OCI-LY7 (cell line): ENCODE measurements at places on chromosomes 3 and 15.

DNA sequence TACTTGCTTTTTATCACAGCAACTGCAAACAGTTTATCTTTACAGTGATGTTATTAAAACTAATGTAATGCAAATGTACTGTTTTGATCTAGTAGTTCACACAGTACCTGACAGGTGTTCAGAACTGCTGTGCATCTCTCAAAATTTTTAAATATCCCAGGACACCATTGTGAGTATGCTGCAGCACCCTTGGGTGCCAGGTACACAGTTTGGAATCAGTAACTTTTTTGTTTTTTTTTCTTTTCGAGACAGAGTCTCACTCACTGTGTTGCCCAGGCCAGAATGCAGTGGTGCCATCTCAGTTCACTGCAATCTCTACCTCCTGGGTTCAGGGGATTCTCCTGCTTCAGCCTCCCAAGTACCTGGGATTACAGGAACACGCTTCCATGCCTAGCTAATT lies 3.0 kb downstream of the KNL1 start:
- DNase-seq, result no peak

DNA sequence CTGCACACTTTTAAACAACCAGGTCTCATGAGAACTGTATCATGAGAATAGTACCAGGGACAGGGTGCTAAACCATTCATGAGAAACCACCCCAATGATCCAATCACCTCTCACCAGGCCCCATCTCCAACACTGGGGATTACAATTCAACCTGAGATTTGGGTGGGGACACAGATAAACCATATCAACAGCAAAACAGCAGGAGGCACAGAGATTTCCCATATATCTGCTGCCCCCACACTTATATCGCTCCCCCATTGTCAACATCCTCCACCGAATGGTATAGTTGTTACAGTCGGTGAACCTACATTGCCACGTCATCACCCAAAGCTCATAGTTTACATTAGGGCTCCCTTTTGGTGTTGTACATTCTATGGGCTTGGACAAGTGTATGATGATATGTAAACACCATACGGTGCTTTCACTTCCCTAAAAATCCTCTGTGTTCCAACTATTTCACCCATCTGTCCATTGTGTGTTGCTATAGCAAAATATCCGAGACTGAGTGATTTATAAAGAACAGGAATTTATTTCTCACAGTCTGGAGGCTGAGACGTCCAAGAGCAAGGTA lies 224.8 kb downstream of the FAM43A start:
- peak; percentile 36 for DNase-seq

GRCh38 chr3:117540597-117540996 lies 831.0 kb downstream of the TUSC7 start:
- DNase-seq, result no peak

GRCh38 chr15:98717371-98717770 lies 69.0 kb downstream of the IGF1R start:
- no peak for DNase-seq

DNA sequence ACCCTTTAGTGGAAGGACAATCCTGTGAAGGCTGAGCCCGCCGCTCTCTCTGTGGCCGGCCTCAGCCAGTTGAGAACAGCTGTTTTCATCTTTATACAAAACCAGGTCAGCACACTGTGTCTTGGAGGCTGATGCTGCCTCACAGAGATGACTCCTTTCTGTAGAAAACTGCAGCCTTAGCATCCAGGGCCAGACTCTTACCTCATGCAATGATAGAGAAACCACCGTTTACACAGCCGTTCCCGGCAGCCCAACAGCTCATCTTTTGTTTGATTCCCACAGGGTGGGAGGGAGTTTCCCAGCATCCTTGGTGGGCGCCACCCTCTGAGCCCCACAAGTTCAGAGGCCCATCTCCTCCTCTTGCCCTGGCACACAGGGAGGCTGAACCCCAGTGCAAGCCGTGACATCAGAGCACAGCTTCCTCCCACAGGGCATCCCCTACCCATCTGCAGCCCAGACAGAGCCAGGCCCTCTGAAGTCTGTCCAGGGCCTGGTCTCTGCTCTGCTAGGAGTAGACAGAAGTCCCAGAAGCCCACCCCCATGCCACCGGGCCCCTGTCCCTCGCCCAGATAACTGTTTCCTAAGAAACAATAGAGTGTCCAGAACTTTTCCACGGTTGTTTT lies 105.0 kb downstream of the LRRK1 start:
- DNase-seq, result no peak

DNA sequence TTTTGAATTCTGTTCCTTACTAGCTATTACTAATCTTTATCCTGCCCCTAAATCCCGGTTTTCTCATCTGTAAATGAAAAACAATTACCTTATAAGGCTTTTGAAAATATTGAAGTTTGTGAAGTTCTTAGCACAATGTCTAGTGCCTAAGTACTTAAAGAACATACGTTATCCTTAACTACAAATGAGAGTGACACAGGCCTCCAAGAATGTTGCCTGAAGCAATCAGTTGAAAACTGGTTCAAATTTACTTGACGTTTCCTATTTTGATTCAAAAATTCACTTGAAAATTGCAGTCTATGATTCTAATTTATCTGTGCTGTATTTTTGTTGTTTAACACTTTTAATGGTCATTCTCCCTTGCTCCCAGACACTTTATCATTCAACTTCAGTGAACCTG lies 3.2 kb downstream of the SENP7 start:
- DNase-seq, result no peak

DNA sequence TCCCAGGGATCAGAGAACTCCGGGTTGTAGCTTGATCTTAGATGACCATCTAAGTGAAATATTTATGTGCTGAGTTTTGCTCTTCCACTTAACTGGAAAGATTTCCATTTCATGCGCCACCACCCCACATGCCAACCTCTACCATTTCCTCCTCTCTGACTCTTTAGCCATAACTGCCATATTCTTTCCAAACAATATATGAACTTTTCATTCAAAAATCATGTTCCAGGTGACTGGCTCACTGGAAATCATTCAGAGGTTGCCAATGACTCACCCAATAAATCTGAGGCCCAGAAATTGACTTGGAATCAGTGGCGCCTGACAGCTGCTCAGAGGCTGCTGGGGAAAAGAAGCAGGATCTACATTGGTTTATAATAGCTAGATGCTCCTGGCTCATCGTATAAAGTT lies 31.6 kb upstream of the FAM174B start:
- DNase-seq, result no peak

DNA sequence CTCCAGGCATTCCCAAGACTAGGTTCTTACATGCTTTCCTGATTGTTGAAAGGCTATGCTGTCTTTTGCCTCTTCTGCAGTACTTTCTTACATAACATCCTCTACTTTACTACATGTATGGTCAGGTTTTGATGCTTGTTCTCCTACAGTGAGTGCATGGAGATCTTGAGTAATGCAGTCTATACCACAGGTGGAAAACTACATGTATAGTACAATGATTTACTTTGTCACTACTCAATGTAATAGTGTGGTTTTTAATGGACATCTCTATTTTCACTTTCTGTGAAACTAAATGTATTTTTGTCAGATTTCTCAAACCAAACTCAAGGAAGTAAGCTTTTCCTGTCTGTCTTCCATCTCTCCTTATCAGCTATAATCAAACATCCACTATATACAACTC lies 657.0 kb downstream of the TUSC7 start:
- no peak for DNase-seq

- DNase-seq, result peak; percentile 56
Measured at GRCh38 chr15:76185716-76186115, 125.6 kb downstream of the ETFA start.

DNA sequence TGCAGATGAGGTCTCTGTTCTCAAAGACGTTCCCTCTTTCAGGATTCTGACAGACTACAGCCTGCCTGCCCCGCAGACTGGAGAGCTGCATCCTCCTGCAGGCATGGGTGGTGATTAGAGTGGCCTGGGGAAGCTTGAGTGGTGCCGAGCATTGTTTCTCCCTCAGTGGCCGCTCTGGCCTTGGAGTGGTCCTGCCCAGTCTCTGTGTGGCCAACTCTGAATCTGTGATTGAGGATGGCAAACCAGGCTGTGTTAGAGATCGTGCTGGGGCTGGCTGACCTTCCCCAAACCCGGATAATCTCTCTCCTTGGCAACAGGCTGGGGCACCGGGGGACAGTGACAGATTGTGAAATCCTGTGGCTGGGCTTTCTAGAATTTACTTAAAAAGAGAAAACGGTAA lies 11.0 kb upstream of the ADCY5 start:
- DNase-seq, result no peak

- no peak for DNase-seq
Measured at GRCh38 chr3:52324676-52325075, 8.6 kb downstream of the DNAH1 start.

GRCh38 chr15:92384381-92384780 lies 9.3 kb upstream of the ST8SIA2 start:
- DNase-seq, result no peak

- no peak for DNase-seq
Measured at GRCh38 chr3:14503706-14504065, 36.5 kb downstream of the GRIP2 start.

DNA sequence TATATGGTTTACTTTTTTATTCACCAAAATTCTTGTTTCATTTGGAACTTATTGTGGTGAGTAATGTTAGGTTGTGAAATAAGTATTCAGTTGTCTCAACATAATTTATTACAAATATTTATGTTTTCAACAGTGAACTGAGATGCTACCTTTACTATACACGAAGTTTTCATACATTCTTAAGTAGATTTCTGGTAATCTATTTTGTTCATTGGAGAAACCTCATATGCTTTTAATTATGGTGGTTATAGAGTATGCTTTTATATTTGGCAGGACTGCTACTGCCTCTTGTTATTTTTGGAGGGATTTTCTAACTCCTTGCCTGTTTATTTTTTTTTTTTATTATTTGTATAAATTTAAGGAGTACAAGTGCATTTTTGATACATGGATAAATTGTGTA lies 253.1 kb downstream of the NLGN1 start:
- DNase-seq, result no peak

GRCh38 chr3:179438841-179439240 lies 12.4 kb downstream of the GNB4 start:
- DNase-seq, result peak; percentile 94

GRCh38 chr15:51312166-51313073 lies 26.0 kb downstream of the CYP19A1 start:
- DNase-seq, result no peak
